ELF-1 (cell line): ENCODE measurements at places on chromosomes 2 and 18.

DNA sequence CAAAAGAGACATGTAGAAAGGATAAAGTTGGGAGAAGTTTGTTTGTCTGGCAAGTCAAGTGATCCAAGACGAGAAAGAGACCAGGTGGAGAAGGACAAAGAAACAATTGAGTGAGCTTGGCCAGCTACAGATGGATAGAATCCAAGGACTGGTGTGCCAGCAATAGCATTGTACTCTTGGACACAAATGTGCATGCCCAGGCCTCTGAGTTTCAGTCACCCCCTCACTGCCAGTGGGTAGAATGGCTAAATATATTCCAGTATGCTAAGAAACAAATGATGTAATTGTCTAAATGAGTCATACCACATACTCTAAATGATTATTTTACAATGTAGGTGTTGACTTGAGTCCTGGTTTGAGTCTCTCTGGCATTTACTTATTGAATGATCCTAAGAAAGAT is 881.3 kb downstream of the LRRTM4 start:
- no peak for DNase-seq

GRCh38 chr2:191679818-191680600 is 2.1 kb downstream of the NABP1 start:
- DNase-seq, result no peak

- no peak for DNase-seq
Measured at GRCh38 chr2:181052523-181052891, 72.1 kb downstream of the UBE2E3 start.

GRCh38 chr2:47721296-47721695 is 61.6 kb upstream of the MSH6 start:
- peak; percentile 55 for DNase-seq

GRCh38 chr2:52510432-52510831 is 1257.2 kb upstream of the CHAC2 start:
- no peak for DNase-seq

GRCh38 chr2:211564441-211564840 is 974.2 kb downstream of the ERBB4 start:
- no peak for DNase-seq

GRCh38 chr2:8740136-8740535 is 58.3 kb downstream of the ID2 start:
- DNase-seq, result no peak

DNA sequence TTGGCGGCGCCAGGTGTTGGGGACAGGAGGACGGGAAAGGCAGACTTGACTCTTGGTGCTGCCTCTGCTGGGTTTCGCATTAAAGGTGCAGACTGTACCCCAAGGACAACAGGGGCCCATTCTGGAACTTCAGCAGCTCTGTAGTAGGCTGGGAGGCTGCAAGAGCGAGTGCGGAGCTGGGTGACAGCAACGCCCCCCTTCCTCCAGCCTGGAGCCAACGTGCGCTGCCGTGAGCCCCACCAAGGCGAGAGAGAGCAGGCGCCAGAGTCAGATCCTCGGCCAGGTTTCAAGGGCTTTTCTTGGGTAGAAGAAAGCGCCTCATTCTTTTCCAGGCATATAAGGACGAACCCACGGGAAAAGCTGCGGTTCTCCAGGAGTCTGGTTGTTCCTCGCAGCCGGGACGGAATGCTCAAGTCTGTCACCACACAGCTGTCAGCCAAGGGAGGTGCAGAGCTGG is 1.9 kb downstream of the DOK6 start:
- DNase-seq, result peak; percentile 28

DNA sequence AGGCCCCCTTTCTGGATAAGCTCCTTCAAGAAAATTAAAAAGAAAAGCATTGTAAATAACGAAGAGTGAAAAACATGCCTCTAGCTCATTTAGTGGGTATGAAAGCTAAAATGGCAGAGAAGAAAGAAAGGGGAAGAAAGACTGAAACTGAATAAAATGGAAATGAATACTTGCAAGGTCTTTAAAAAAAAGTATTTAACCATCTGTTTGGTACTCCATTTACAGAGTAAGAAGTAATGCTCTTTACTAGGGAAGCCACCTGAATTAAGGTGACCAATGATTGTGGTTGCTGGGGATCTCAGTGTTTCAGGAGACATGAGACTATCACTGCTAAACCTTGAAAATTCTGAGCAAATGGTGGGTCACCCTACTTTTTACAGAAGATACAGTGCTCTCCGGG is 17.7 kb upstream of the ARL5A start:
- DNase-seq, result no peak

DNA sequence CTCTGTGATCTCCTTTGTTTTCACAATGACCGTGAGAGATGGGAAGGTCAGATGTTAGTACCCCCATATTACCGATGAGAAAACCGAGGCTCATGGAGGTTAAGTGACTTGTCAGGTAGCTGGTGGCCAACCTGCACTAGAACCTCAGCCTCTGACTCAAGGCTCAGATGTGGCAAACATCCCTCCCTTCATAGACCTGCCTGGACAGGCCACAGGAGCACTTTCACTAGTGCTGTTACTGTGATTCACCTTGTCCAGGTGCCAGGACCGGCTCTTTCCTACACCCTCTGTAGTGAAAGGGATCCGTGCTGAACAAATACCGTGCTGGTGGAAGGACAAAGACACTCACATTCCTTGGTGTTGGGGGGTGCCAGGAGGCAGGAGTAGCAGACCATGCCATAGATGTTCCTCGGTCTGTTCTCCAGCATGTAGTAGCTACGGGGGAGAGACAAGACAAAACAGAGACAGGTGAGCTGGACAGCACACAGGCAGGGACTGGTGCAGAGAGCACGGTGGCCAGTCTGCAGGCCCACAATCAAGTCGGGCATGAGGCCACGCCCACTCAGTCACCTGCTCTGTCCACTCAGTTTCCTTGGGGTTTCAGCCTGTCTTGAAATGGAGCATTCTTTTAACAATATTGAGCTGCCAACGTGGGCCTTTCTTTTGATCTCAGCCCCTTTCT is 65.9 kb downstream of the EDAR start:
- DNase-seq, result no peak

DNA sequence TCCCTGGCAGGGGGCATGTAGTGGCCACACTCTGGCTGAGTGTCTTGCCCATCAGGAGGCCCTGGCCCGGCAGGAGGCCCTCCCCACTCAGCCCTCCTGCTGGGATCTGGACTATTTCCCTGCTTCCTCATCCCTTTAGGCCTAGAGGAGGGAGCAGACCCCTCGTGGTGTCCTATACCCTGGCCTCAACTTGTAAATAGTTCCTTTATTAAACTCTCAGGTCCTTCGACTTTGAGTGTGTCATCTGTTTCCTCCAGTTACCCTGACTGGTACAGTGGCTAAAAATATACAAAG is 166.7 kb upstream of the GLI2 start:
- no peak for DNase-seq

GRCh38 chr2:183063083-183063482 is 15.5 kb upstream of the DUSP19 start:
- DNase-seq, result no peak

GRCh38 chr2:20677301-20678085 is 10.5 kb downstream of the GDF7 start:
- DNase-seq, result peak; percentile 55

DNA sequence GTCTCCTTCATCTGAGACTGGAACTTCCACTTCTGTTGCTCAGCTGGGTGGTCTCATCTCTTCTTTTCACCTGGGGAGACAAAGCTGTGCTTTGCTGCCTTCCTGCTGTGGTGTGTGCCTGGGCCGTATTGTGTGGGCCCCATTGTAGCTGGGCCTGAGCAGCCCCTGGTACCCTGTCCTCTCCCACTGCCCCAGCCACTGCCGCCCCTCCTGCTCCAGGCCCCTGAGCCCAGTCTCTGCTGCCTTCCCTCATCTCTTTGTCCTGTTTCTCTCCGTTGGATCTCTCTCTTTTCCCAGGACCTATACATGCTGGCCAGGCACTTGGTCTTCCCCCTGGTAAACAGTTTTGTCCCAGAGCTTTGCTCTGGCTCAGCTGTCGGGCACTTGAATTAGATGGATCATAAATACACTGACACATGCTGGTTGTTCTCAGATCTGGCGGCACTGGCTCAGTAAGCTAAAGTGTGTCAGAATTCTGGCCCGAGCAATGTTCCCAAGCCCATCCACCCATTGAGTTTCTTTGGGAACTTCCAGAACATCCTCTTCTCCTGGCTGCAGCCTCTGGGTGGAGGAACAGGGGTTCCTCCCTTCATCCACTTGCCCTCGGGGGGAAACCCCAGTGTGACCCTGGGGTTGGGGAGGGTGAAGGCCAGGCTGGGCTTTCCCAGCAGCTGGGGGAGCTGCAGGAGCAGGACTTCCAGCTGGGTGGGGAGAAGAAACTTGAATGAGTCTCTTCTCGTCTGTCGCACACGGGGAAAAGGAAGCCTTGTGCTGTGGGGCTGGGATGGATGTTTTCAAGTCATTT is 99.0 kb downstream of the DGKD start:
- DNase-seq, result no peak

DNA sequence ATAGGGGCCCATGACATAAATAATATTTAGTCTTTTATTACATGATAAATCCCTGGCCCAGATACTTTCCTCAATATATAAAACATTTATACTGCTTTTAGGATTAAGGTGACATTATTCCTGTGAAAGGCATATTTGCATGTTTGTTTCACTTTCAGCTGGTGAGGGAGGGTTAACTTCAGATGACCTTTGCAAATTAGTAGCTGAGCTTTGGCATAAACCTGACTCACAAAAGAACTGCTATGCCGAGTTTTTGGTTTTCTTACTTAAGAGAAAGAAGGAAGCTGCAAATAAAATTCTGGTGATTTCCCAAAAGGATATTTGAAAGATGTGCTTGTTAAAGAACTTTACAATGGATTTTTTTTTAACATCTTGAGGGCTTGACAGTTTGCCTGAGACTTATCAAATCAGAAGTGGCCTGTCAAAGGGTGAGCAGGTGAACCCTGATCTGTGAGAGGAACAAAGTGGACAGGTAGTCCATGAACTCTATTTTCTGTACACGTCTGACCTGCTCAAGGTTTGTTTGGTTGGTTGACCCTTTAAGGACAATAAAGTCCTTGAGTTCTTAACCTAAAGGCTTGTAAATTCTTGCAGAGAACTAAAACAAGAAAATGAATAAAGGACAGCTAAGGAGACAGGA is 93.5 kb downstream of the FAM124B start:
- DNase-seq, result no peak

- DNase-seq, result no peak
Measured at GRCh38 chr2:68253219-68254068, 1.1 kb upstream of the PPP3R1 start.

- no peak for DNase-seq
Measured at GRCh38 chr2:38731090-38731489, 20.1 kb downstream of the SRSF7 start.

DNA sequence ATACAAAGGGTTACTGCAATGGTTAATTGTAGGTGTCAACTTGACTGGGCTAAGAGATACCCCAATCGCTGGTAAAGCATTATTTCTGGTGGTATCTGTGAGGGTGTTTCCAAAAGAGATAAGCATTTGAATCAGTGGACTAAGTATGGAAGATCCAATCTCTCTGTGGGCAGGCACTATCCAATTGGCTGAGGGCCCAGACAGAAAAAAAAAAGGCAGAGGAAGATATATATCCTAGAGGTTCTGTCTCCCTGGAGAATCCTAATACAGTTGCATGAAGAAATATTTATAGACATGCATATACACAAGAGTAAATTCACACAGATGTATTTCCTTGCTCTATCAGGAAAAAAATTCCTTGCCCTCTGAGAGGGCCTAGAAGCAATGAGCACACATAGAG is 43.9 kb downstream of the TBC1D8 start:
- no peak for DNase-seq

DNA sequence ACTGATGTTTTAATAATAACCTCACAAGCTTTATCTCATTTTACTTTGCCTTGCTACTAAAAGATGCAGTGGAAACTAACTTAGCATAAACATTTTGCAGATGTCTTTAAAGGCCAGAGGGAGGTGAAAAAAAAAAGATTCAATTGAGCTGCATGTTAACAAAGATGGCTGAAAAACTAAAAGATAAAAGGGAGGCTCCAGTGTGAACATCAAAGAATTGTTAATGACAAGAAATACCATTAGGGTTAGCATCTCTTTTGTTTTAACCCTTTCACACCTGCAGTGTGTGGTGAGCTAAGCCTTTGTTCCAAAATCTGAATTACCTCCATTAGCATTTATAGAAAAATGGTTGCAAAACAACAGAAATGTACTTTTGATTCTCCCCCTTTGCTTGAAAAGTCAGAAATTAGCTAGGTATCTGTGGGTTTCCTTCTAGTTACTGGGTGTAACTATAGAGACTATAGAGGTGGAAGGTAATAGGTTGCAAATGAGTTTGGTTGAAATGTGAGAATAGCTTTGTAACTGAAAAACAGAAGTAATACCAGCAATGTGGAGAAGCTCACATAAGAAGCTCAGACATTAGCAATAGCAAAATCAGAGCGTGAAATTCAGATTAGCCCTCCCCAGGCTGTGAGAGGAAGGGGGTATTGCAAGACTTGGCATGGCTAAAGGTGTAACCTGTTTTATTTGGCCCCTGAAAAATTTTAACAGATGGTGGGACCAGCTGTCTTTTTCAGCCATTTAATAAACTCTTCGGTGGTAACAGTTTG is 34.8 kb upstream of the SP5 start:
- DNase-seq, result peak; percentile 48

GRCh38 chr2:68189991-68190784 is 32.5 kb downstream of the PNO1 start:
- no peak for DNase-seq

DNA sequence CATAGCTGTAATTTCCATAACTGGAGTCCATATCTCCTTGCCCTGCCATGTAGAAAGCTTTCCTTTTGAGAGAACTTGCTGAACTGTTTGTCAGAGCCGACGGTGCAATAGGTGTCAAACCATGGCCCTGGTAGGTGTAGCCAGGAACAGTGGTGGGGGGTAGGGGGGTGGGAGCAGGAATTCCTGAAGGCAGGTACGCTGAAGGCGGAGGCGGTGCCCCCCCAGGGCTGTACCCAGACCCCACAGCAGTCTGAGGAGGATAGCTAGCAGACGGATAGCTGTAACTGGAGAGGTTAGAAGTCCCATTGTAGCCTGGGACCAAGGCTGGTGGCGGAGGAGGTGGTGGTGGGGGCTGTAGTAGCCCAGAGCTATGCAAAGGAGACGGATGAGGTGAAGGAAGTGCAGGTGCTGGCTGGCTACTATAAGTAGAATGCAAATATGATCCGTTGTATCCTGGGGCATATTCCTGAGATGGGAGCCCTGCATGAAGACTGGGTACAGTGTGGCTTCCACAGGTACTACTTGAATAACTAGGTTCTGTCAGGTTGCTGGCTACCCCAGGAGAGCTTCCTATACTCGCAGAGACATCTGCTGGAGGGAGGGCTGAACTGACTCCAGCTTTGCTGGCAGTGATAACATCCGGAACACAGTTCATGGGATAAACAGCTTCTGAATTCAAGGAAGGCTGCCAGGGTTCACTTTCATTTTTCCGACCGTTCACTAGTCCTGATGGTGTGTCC is 124.8 kb downstream of the FIGN start:
- DNase-seq, result peak; percentile 23

GRCh38 chr18:44704135-44704789 is 23.6 kb downstream of the SETBP1 start:
- DNase-seq, result no peak

- DNase-seq, result no peak
Measured at GRCh38 chr18:50155406-50155805, 39.5 kb downstream of the MYO5B start.

DNA sequence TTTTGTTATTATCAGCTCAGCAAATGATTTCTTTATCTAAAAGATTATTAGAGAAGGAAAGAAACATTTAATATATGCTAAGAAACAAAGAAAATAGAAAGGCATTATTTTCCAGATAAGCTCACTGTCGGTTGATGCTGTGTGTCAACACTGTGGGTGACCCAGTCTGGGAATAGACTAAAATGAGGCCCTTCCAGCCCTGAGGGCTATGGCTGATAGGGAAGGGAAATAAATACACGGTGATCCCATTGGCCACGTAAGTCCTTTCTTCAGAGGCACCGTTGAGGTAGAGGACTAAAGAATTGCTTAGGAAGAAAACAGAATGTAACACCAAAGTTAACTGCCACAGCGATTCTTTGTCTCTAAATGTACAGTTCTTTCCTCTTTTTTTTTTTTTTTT is 1.8 kb downstream of the ABCB11 start:
- no peak for DNase-seq
